ENCODE measurements at places on chromosomes 1 and 21.

- no peak for DNase-seq
Measured at GRCh38 chr21:40445349-40445921, 401.5 kb downstream of the DSCAM start.

GRCh38 chr1:23122796-23123195, 45.9 kb downstream of the LUZP1 start:
- DNase-seq = no peak

GRCh38 chr1:59378621-59379370, 81.9 kb downstream of the FGGY start:
- no peak for DNase-seq

- no peak for DNase-seq
Measured at GRCh38 chr1:82264802-82265201, 464.1 kb downstream of the ADGRL2 start.

GRCh38 chr1:24989082-24989481, 59.0 kb upstream of the RUNX3 start:
- no peak for DNase-seq

DNA sequence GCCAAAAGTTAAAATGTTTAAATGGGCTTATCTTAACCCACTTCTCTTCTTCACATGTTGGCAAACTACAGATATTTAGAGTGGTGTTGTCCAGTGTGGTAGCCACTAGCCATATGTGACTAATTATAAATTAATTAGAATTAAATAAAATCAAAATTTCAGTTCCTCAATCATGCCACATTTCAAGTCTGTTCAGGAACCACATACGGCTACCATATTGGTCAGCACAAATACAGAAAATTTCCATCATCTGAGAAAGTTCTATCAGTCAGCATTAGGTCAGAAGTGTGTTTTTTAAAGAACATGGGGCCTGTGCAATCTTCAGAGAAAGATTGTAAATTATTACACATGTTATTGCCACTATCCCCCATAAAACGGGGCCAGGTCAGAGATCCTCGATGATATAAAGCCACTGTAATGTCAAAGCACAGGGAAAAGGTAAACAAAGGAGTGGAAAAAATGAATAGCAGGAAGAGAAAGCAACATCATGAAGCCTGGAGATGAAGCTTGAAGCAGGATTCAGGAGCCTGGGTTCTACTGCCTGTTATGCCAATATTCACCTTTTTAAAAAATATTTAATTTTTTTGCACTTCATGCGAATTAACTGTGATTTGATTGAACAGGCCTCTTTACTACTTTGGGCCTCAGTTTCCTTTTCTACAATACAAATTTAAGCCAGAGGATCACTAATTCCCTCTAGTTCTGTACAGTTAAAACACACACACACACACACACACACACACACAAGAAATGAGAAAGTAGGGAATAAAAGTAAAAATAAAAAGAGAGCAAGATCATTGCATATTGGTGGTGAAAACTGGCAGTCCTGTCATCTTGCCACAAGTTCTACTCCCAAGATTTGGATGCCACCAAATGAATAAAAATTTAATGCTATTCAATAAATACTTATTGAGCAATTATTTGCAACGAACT, 2.3 kb downstream of the RSBN1 start:
- DNase-seq = no peak

DNA sequence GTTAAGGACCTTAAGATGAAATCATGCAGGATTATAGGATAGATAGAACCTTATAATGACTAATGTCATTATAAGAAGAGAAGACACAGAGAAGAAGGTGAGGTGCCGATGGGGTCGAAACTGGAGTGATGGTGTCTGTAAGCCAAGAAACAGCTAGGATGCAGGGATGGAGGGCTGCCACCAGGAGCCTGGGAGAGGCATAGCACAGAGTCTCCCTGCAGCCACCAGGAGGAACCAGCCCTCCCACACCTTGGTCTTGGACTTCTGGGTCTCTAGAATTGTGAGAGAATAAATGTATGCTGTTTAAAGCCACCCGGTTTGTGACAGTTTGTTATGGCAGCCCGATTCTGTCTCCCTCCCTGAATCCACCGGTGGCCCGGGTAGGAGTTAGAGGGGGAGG, 337.2 kb upstream of the AJAP1 start:
- no peak for DNase-seq

DNA sequence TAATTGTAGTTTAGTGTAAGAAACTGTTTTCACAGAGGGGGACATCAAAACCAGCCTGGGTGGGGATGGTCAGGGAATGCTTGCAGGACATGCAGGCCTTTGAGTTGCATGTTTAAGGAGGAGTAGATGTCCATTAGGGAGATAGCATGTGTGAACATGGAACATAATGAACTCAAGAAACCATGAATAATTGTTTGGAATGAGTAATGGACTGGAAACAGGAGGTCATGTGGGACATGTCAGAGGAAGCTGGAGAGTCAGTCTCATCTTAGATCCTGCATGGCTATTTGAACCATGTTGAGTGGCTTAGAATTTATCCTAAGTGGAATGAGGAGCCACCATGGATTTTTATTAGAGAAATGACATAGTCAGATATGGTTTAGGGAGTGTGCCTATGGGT, 86.4 kb downstream of the RPE65 start:
- no peak for DNase-seq

- DNase-seq = peak; percentile 37
Measured at GRCh38 chr21:41926117-41926806, 27.6 kb downstream of the C2CD2 start.

DNA sequence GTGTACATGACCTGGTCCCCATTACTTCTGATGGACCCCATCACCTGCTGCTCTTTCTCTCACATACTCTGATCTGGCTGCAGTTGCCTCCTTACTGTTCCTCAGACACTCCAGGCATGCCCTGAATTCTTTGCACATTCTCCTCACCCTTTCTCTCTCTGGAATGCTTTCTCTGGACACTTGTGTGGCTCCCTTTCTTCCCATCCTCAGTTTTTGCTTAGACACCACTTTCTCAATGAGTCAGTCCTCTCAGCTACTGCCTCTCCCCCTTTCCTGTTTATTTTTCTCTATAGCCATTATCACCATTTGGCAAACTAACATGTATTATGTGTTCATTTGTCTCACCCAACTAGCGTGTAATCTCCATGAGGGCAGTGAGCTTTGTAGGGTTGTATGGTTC, 28.1 kb downstream of the PLXNA2 start:
- DNase-seq = no peak

- no peak for DNase-seq
Measured at GRCh38 chr1:23085696-23086095, 66.4 kb downstream of the KDM1A start.

GRCh38 chr1:33388805-33389771, 41.8 kb downstream of the PHC2 start:
- DNase-seq = no peak

GRCh38 chr1:56585985-56586384, 6.6 kb upstream of the PLPP3 start:
- DNase-seq = no peak

DNA sequence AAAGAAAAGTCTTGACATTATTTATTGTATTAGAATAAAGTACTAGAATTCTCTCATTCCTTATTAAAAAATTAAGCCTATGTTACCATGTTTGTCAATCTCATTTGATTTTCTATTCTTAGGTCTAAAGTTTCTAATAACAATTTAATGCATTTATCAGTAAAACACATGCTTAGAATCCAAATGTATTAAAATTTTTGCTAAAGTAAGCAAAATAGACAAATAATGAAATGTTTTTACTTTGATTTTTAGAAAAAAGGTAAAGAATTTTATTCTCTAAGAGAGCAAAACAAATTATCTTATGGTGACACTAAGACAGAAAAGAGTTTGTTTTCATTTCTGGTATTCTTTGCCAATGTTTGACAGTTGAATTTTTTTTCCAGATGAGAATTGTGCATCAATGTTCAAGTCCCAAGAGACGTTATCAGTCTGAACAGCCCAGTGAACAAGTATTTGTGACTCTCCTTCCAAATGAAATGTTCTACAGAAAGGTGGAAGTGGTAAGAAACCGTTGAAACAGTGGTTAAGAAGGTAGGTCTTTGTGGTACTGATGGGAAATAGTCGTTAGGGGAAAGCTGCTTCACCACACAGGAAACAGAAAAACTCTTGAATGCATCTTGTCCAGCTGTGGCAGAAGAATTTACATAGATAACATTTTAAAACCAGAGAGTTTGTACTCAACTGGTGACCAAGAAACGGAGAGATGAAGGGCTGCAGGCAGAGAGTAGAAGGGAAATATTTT, 402.5 kb downstream of the PTPRC start:
- no peak for DNase-seq

DNA sequence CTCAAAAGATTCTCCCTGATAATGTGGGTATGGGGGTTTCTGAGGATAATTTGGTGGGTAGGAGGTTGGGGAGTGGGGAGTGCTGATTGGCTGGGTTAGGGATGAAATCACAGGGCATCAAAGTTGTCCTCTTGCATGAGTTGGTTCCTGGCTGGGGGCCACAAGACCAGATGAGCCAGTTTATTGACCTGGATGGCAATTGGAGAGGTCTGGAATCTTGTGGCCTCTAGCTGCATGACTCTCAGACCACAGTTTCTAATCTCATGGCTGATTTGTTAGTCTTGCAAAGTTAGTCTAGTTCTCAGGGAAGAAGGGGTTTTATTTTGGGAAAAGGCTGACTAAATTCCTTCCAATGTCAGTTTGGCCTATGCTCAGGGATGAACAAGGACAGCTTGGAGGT, 3.3 kb upstream of the GBP1 start:
- no peak for DNase-seq

DNA sequence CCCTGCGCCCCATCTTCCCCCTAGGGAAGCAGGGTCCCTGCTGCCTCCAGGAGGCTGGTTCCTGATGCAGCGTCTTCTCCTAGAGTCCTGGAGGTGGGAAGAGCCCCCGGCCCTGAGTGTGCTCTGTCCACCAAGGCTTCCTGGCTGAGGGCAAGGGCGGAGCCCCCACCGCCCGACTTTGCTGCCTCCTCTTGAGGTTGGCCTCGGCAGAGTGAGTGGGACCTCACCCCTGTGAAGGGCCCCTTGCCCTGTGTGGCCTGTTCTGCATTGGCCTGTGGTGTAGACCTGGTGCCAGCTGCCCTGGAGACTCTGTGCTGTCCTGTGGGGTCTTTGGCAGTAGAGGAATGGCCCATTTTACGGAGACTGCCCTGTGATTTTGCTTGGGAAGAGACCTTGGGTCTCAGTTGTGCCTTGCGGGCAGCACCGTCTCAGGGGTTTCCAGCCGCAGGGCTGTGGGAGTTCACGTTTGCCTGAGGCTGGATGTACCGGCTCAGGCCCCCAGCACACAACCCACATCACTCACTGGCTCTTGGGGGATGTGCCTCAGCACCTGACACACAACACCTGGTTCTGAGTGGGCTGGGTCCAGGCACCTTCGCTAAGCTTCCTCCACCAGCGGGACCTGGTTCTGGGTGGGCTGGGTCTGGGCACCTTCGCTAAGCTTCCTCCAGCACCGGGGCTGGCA, 73.6 kb downstream of the SKI start:
- no peak for DNase-seq

- DNase-seq = no peak
Measured at GRCh38 chr1:29827237-29827750, 591.0 kb downstream of the PTPRU start.

GRCh38 chr1:1432274-1432950, 3.1 kb upstream of the VWA1 start:
- DNase-seq = no peak

- DNase-seq = no peak
Measured at GRCh38 chr21:28798798-28799197, 193.9 kb downstream of the LTN1 start.

DNA sequence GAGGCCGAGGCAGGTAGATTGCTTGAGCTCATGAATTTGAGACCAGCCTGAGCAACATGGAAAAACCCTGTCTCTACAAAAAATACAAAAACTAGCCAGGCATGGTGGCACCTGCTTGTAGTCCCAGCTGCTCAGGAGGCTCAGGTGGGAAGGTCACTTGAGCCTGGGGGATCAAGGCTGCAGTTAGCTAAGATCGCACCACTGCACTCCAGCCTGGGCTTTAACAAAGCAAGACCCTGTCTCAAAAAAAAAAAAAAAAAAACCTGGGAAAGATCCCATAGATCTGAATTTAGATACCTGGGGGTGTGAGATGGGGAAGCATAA, 32.9 kb downstream of the NIBAN1 start:
- DNase-seq = no peak

GRCh38 chr1:233613252-233614172, at the start of gene KCNK1:
KCNK1 (plus strand) TSS chr1:233614106; CDS start chr1:233614172, 66 bp downstream.
- DNase-seq = peak; percentile 92

GRCh38 chr1:108703939-108704338, 8.8 kb upstream of the FNDC7 start:
- no peak for DNase-seq

DNA sequence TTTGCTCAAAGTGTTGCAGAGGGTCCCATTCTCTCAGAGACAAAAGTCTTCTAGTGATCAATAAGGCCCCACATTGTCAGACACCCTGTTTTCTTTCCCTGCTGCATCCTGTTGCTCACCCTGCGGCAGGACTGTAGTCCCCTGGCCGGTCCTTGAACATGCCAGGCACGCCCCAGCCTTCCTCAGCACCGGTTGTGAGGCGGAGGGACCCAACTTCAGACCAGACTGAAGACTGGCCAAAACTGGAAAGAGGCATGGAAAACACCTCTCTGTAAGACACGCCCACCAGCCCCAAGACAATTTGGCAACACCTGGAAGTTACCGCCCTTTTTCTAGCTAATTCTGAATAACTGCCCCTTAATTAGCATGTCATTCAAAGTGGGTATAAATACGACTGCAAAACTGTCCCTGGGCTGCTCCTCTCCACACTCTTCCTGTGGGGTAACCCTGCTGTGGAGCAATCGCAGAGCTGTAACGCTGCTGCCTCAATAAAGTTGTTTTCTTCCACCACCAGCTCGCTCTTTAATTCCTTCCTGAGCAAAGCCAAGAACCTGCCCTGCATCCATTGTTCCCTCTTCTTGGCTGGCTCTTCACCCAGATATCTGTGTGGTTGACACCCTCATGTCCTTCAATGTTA, 23.8 kb downstream of the PLA2G2A start:
- no peak for DNase-seq

DNA sequence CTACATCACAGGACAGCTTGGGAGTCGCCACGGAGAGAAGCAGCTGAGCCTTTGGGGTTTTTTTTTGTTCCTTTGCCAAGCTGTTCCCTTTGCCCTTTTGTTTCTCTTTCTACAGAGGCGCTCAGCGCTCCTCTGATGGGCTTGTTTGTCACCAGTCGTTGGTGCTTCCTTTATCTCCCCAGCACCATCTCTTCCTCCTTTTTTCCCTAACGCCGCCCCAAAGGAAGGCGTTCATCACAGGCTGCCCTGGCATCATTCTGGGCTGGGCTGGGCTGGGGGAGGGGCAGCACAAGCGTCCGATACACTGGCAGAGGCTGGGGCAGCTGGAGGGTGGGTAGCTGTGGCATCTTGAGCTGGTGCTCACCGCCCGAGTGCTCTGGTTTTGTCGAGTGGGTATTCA, 10.5 kb downstream of the IGSF21 start:
- no peak for DNase-seq

DNA sequence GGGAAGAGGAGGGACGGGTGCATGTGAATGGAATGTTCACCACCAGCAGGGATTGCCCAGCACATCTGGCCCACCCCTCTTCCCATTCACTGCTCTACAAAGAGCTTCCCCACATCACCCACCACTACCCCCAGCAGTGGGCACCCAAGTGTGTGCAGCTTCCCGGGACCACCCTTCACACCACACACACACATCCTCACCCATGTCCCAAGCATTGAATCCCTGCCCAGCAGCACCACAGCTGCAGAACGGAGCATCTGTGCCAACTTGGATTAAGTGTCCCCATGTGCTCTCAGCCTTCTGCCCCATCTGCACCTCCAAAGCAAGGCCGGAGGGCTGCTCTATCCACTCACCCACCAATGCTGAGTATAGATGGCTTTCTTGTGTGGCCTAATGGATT, 141.4 kb downstream of the PSMG1 start:
- no peak for DNase-seq
